ENCODE measurements at places on chromosomes 2 and 18.

- peak; percentile 9 for DNase-seq
Measured at GRCh38 chr18:79070486-79070885, 1.3 kb downstream of the ATP9B start.

GRCh38 chr2:137590102-137590501, 374.2 kb upstream of the HNMT start:
- DNase-seq: no peak

DNA sequence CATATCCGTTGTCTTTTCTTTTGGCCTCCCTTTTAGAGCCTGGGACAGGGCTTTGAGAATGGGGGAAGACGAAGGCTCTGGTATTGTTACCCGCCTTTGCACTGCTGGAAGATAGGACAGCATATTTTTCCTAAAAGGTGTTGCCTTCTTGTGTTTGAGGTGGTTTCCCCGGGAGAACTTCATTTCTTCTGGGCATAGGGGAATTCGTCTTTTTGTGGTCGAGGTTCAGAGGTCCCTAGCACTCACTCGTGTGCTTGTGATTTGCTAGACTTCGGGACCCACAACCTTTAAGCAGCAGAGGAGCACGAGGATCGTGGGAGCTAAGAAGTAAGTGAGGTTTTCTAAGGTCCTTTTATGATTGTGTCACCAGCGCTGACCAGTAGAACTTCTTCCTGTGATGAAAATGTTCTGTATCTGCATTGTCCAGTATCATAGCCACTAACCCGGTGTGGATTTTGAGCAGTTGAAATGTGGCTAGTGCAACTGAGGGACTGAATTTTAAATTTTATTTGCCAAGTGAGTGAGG, 611 bp downstream of the ZNF512 start:
- DNase-seq: peak; percentile 19

GRCh38 chr2:67234440-67234839, 162.7 kb upstream of the ETAA1 start:
- DNase-seq: peak; percentile 32

GRCh38 chr2:45404807-45405297, 206.2 kb downstream of the SRBD1 start:
- peak; percentile 65 for DNase-seq

GRCh38 chr2:133653056-133653455, 84.8 kb upstream of the NCKAP5 start:
- DNase-seq: no peak

DNA sequence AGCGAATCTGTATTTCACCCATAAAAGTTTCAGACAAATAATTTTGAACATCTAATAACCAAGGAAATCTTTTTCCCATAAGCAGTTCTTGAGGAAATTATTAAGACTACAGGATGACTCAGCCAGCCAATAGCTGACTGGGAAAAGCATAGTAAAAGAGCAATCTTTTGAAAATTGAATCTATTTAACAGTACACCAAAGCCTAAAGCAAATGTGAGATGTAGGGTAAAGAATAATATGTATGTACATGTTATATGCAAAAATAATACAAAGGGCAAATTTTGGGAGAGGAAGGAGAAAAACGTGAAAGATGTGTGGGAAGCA, 12.6 kb upstream of the KDSR start:
- DNase-seq: no peak

DNA sequence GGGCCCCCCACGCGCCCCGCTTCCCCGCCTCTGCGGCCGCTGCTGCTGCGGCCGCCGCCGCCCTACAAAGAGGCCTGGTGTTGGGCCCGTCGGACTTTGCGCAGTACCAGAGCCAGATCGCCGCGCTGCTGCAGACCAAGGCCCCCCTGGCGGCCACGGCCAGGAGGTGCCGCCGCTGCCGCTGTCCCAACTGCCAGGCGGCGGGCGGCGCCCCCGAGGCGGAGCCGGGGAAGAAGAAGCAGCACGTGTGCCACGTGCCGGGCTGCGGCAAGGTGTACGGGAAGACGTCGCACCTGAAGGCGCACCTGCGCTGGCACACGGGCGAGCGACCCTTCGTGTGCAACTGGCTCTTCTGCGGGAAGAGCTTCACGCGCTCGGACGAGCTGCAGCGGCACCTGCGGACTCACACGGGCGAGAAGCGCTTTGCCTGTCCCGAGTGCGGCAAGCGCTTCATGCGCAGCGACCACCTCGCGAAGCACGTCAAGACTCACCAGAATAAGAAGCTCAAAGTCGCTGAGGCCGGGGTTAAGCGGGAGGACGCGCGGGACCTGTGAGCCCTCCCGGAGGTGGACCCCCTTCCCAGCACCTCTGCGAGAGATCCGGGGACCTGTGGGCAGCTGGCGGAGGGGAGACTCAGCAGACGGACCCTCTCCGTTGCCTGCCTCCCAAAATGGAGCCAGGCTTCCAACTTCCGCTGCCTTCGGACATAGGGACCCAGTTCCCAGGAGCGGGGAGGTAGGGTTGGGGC, 1.9 kb downstream of the SP5 start:
- DNase-seq: peak; percentile 34

GRCh38 chr2:104584393-104584792, 269.5 kb upstream of the POU3F3 start:
- DNase-seq: no peak
